ENCODE measurements at places on chromosomes 7 and 10.
A peak's percentile ranks its signal among the peaks of the same experiment; 100 is the strongest.

DNA sequence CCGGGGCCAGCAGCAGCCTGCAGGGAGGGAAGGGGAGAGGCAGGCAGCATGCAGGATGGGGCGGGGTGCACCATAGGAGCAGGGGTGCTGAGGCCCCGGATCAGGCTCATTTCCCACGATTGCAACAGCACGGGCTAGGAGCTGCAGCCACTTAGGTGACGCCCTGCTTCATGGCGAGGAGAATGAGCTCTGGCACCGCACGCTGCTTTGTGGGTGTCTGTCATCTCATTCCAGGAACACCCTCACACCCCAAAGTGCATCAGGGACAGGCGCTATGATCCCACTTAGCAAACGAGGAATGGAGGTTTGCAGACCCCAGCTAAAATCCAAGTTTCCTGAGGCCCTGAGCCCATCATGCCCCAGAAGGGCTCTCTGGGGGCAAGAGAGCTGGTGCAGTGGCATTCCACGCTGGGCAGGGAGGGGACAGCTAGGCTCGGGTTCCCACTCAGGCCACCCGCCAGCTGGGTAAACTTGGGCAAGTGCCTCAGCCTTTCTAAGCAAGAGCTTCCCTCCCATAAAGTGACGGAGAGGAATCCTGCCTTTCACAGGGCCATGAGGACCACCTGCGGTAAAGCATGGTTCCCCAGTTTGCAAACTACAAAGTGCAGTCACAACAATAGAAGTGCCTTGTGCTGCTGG lies 9.3 kb downstream of the KCNH2 start:
- DNase-seq: no peak

DNA sequence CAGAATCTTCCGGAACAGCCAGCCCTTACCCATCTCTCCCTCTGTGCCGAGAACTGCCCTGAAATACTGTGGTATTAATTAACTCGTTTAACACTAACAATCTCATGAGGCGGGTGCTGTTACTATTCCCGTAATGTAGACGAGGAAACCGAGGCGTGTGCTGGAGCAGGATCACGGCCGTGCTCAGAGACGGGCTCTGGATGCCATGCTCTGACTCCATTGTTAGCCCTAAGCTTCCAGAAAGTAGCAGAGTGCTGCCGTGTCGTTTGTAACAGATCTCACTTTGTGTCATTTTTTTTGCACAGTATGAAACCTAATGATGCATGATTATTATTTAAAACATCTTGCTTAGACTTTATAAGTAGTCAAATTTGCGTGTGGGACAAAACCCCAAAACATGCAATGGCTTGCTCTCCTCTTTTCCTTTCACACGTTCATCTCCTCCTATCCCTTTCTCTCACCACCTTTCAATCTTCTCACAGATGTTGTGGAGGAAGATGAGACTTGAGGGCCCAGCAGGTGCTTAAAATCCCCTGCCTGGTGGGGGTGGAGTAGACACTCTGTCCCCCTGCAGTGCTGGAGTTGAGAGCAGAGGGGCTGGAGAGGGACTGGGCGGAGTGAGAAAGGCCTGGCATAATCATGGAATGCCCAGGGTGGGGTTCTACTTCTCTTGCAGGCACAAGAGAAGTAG lies 482 bp upstream of the ACTR3C start:
- no peak for DNase-seq

- DNase-seq: peak; percentile 66
These were observed 116.6 kb downstream of the KLF6 start for GRCh38 chr10:3668276-3668965.

- peak; percentile 24 for DNase-seq
These were observed 12.6 kb upstream of the ARL4A start for GRCh38 chr7:12674861-12675260.

DNA sequence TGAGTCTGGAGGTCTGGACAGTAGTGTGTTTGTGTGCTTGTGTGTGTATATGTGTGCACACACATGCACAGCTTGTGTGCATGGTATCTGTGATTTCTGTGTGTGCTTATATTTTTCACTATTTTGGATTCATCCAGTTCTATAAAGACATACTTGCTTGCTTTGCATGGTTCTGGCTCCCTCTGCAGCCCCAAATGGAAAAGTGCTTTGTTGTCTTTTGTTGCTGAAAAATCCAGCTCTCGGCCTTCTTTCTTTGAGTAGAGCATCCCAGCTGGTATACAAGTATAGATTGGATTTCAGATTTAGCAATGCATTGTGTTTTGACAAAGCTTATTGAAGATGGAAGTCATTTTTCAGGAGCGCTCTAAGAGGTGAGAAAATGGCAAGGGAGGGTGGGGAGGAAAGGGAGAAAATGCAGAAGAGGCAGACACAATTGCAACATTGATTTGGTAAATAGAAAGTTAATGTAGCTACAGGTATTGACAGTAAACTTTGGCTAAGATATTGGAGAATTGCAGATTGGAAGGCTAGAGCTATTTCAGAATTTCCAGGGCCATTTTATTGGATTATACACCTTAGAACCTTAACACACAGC lies 333.9 kb downstream of the AUTS2 start:
- no peak for DNase-seq

- no peak for DNase-seq
These were observed 7.8 kb upstream of the HERC4 start for GRCh38 chr10:68082872-68083271.

- no peak for DNase-seq
These were observed 11.0 kb downstream of the CALHM2 start for GRCh38 chr10:103441206-103441605.

- DNase-seq: no peak
These were observed 102.6 kb downstream of the PTPRE start for GRCh38 chr10:128009372-128010126.

GRCh38 chr10:119550827-119551226 lies 8.3 kb upstream of the RGS10 start:
- no peak for DNase-seq

DNA sequence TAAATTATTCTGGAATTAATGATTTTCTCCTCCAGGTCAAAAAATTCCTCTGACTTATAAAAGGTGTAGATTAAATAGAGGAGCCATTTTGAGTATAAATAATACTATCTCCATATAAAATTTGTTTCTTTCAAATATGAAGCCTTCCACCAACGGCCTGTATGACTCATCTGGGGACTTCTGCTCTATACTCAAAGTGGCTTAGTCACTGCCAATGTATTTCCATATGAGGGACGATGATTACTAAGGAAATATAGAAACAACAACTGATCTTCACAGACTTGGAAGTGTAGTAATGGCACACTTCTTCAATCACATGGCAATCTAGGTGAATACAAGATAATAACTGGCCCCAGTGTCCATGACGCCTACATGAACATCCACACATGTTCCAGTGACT lies 335.6 kb upstream of the HGF start:
- no peak for DNase-seq

DNA sequence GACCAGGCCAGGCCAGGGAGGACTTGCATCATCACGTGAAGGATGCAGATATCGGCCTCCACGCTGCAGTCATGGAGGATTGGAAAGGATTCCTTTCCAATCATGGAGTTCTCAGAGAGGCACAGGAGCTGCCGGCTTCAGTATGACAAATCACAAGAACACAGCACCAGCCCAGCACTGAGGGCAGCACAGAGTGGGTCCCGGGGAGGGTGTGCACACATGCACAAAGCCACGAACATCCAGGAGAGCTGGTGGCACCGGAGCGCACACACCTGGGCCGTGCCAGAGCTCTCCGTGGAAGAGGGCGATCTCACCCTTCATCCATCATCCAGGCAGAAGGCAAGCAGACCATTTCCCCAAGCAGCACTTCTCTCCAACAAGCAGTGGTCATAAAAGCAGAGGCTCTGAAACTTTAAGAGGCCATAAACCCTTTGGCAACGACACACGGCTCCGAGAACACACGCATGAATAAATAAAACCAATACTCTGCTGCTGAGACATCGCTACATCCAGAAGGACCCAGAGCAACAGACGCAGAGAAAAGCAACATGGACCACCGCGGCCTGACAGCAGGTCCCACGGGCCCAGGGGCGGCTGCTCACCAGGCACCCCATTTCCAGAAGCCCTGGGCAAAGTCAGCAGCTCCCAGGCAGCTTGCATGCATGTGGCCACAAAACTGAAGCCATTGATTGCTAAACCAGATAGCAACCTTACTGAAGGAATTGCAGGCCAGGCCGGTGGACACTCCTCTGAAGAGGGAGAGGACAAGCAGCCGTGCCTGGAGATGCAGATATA lies 180.8 kb downstream of the USP6NL start:
- DNase-seq: no peak

DNA sequence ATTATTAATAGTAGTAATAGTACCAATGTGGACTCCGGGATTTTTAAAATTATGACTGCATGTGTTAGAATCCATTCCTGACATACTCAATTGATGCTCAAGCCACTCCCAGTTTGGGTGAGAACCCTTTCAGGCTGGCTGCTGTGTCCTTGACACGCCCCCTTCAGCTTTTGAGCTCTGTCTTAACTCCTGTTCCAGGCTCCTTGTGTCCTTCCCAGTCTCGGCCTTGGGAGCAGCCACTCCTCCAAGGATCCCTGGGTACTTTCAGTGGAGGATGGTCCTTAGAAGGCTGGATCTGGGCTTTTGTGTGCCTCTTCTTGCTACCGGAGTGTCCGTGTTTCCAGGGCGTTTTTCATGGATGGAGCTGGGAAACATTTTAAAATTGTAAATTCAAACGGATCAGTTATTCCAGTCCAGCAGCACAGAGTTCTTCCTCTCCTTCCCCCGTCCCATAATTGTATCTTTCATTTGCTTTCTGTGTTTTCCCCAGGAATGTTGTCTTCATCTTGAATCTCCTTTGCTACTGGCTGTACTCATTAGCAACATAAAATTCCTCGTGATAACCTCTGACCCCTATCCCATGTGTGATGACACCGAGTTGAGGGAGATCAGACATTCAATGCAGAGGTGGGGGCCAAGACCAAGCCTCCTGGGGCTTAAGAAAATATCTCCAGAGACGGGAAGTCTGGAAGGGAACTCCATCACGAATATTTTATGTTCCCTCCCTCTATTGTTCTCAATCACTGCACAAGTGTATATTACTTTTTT lies 40.0 kb upstream of the PFKFB3 start:
- DNase-seq: no peak

GRCh38 chr7:92131764-92132330 lies 2.4 kb downstream of the CYP51A1 start:
- DNase-seq: no peak

- no peak for DNase-seq
These were observed 82.8 kb downstream of the HGF start for GRCh38 chr7:81687062-81687461.
